ENCODE measurements at places on chromosomes 12 and 14.

GRCh38 chr12:71000255-71000654, 79.7 kb upstream of the PTPRR start:
- DNase-seq = no peak

DNA sequence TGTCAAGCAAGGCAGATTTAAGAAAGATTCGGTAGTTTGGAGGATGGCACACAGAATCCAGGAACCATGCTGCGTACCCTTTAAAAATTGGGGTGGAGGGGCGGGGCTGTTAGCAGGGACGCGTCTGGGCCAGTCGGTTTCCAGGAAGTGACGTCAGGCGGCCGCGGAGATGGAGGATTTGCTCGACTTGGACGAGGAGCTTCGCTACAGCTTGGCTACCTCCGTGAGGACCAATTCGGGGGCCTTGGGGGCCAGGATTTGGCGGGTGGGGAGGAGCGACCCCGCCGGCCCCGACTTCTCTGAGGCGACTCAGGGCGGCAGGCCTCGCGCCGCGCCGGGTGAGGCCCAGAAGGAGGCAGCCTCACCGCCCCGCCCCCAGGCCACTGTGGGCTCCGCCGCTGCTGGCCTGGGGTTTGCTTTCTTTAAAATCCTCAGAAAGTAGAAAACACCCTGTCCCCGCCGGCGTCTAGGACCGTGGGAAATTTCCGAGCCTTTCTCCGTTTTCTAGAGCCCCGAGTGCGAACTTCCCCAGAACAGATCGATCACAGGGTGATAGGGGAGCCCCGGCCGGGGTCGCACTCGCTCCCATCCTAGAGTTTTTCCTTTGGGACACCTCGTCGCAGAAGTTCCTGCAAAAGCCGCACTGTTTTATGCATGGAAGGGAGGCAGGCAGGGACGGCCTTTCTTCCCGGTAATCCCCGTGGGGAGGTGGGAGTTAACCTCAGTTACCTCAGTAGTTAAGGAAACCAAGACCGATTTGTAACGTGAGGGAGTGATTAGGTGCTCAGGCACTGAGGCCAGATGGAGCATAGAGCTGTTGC, at the start of gene IFT43:
IFT43 (plus strand) TSS at position 146 of the 821 bp plus-strand sequence; CDS start at position 170, 24 bp downstream.
- peak; percentile 85 for DNase-seq

DNA sequence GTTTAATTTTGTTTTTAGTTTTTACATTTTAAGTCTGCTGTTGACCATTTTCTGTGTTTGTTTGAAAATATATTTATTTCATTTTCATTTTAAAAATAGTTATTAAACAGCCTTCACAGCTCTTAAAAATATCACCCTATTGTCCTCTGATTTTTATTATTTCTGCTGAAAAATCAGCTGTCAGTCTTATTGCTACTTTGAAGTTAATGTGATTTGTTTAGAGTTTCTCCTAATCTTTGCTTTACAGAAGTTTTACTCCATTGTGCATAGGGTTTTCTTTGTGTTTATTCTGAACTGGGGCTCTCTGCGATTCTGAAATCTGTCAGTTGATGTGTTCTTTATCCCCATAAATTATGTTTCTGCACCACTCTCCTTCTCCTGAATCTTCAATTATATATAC, 486.3 kb downstream of the SOX5 start:
- no peak for DNase-seq

DNA sequence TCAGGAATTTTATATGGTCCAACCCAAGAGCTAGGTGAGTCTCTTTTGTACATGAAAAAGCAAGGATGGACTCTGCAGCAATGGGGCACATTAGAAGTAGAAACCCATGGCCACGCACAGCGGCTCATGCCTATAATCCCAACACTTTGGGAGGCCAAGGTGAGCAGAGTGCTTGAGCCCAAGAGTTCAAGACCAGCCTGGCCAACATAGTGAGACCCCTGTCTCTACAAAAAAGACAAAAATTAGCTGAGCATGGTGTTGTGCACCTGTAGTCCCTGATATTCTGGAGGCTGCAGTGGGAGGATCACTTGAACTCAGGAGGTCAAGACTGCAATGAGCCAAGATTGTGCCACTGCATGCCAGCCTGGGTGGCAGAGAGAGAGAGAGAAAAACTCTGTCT, 128.7 kb upstream of the PLEKHA5 start:
- DNase-seq = no peak

DNA sequence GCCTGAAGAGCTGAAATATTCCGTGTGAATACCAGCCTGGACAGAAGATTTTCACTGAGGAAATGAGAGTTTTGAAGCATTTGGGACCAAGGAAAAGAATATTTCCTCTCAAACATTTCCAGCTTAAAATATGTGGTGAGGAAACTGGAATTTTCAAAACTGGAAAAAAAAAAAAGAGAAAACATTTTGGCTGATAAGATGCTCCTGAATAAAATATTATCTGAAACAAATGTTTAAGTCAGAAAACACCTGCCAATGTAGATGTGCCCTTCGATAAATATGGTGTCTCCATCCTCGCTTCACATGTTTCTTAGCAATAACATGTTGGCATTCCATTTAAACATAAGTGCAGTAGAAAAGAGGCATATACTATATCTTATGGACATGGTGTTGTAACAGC, 567.0 kb downstream of the PRKD1 start:
- no peak for DNase-seq

GRCh38 chr12:4286228-4286627, 12.7 kb downstream of the CCND2 start:
- no peak for DNase-seq

DNA sequence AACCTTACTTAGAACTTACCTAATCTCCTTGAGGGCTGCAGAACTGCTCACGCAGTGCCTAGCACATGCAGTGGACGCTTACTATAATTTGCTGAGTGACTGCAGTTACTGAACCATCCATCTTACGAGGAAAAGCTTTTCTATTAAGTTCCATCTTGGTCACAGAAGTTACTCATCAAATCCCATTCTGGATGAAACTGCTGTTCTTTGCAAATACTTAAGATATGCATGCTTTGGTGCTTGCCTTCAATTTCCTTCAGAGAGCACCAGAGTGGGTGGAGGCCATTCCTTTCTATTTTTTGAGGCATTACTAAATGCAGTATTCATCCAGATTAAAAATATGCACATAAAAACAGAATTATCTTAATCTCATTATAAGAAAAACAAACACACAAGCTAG, 17.7 kb upstream of the PELI2 start:
- no peak for DNase-seq

DNA sequence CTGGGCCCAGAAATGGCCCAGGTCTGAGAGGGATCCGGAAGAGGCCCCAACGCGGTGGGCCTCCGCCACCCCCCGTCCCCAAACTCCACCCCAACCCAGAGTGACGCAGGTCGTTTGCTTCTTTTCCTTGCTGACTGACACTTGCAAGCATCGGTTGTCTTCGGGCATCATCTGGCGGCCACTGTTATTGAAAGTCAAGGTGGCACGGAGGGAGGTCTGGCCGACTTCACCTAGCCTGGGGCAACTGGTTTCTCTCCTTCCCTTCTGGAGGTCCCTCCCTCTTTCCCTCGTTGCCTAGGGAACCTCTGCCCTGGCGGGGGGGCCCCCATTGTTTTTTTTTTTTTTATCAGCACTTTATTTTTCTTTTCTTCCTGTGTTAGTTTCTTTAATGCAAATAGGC, 241.8 kb downstream of the ALG10 start:
- DNase-seq = no peak

DNA sequence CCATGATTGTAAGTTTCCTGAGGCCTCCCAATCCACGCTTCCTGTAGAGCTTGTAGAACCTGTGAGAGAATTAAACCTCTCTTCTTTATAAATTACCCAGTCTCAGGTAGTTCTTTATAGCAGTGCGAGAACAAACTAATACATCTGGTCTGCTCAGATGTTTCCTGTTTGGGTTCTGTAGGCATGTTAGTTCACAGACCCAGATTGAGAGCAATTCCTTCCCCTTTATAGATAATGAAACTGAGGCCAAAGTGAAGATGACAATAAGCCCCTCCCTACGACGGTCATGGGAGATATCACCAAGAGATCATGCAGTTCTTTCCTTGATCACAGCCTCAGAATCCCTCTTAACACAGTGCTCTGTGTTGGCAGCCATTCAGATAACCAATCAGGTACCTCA, 76.5 kb upstream of the CLMN start:
- DNase-seq = no peak

DNA sequence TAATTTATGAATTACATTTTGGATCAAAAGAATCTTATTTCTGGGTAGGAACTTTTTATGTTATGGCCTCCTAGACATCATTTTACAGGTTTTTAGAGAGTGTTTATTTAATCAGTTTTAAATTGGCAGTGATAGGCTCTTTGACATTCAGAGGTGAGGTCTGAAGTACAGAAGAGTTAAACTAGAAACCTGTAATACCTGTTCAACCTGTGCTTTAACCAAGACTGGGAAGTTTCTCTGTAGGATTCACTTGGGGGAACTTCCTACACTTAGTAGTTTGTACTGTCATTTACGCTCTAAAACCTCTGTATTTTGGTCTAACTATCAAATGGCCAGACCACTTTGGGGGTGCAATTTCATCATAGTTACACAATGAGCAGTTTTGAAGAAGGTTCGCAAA, 35.9 kb downstream of the PLEKHA5 start:
- no peak for DNase-seq

DNA sequence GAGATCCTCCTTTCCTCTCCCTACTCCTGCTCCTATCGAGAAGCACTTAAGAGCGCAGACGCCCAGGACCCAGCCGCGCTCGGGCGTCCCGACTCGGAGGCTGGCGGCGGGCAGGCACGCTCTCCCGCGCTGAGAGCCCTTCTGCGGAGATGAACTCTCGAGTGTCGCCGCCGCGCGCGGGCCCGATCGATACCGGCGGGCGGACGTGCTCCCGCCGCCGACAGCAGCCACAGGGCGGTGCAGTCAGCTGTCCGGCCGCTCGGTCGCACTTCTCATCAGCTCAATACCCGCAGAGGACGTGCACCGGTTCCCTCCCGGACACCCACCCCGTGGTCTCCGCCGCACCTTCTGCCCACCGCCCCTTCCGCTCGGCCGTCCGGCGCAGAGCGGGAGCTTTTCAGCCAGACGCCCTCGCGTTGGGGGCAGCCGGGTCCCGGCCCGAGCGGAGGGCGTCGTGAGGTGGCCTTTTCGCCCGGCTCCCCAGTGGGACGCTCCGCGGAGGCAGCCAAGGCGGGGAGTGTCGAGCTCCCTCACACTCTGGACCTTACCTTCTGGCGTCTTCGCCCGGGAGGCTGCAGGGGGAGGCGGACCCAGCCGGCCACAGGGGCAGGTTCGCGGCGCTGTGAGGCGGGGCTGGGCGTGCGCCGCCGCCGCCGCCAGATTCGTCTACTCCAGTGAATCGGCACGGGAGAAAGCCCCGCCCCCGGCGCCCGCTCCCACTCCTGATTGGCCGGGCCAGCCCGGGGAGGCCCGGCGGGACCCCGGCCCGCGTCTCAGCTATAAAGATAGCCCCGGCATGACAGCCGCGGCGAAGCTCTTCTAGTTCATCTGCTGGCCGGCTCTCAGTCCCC, at the start of gene INSM2:
INSM2 (plus strand) TSS at position 808 of the 851 bp plus-strand sequence. CDS start 89 bp downstream, outside the sequence.
- DNase-seq = peak; percentile 90

DNA sequence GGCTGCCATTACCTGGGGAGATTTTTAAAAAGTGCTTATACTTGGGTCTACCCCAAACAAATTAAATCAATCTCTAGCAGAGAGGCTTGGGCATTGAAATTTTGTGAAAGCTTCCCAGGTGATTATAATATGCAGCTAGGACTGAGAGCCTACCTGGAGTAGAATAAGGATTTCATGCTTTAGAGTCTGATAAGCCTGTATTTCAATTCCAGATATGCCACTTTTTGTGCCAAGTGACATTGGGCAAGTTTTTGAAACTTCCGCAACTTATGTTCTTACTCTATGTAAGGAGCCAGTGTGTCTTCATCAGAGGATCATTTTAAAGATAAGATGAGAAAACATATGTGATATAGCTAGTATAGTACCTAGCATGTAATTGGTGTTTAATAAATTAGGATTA, 159.8 kb upstream of the LRIG3 start:
- DNase-seq = no peak

GRCh38 chr14:67411820-67412421, at the start of gene PLEK2:
TSS of gene PLEK2 (minus strand) at chr14:67412165. CDS start at chr14:67412059, 106 bp downstream.
- DNase-seq = peak; percentile 79

DNA sequence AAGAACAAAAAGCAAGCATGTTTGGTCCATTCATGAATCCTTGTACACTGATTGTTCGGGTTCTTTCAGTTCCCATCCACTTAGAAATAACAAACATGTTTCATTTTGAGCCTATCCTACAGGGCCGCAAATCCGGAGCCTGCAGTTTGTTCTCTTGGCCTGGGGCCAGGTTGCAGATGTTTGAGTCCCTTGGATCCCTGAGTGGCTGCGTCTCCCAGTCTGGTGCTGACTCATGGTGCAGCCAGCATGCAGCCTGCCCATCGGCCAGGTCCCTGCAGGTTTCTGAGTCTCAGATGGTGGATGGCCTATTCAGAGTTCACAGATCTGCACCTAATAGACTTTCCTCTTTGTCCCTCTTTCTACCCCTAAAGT, 1.9 kb upstream of the DYNC1H1 start:
- DNase-seq = peak; percentile 66

GRCh38 chr12:6970096-6970527, 352 bp downstream of the PHB2 start:
- DNase-seq = no peak

DNA sequence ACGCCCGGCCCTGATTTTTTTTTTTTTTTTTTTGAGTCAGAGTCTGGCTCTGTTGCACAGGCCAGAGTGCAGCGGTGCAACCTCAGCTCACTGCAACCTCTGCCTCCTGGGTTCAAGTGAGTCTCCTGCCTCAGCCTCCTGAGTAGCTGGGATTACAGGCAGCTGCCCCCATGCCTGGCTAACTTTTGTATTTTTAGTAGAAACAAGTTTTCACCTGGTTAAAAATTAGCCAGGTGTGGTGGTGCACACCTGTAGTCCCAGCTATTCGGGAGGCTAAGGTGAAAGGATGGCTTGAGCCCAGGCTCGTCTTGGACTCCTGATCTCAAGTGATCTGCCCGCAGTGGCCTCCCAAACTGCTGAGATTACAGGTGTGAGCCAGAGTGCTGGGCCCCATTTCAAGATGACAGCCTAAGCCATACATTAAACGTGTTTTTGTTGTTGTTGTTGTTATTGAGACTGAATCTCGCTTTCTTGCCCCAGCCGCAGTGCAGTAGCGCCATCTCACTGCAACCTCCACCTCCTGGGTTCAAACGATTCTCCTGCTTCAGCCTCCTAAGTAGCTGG, 42.7 kb upstream of the EAPP start:
- no peak for DNase-seq

- no peak for DNase-seq
Observed at GRCh38 chr12:53935383-53936341, 3.0 kb upstream of the HOXC13 start.

- no peak for DNase-seq
Observed at GRCh38 chr12:100720016-100720654, 74.4 kb upstream of the ANO4 start.

Data from NCI-H1105 (cell line).